ENCODE measurements at places on chromosomes 4 and X.

- DNase-seq, result no peak
Observed at GRCh38 chr4:75497133-75497532, 17.1 kb downstream of the RCHY1 start.

GRCh38 chrX:15973946-15974345 is 119.3 kb upstream of the AP1S2 start:
- DNase-seq, result no peak

DNA sequence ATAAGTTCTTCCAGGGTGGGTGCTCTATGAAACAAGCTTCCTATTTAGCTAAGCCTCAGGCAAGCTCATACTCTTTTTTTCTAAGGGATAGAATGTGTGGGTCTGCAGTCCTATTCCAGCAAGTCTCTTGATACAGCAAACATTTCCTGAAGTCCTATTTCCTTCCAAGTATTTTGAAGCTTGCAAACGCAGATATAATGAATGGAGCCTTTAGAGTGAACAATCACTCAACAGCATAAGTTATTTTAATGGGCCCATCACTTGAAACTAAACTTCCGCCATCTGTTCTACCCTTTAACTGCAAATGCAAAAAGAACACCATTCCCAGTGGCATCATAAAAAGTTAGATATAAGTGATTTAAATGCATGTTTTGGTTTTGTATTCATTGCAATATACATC is 108.3 kb upstream of the TAPT1 start:
- no peak for DNase-seq

GRCh38 chr4:26574563-26574962 is 9.3 kb upstream of the TBC1D19 start:
- no peak for DNase-seq

Measured in esophagus squamous epithelium (tissue), 5 donors.